Foreskin keratinocyte (primary cell): ENCODE measurements at places on chromosomes 4 and X. TPM values are rescaled to one million over a fixed set of nuclear protein-coding genes. Genes with fewer than 3 reads are reported as not detected.

DNA sequence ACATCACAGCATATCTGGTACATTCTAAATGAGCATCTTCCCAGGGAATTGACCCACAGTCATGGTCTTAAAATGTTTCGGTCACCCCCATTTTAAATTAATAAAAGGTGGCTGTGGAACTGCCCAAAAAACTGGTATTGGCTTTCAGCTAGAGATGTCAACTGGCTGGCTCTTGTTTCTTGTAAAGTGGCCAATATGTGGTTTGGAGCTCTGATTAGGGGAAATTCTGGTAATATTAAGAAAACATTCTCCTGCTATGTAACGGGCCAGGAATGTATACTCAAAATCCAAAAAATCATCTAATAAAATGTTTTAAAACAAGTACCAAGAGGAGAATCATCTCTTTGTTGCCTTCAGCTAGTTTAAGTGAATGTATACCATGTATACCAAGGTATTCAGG is 62.0 kb upstream of the VCX2 start:
- DNase-seq: no peak

SYP gene
- 0.20 and 0.28 TPM in 2 replicates for total RNA-seq

- no peak for DNase-seq
Measured at GRCh38 chr4:1784789-1785591, 8.1 kb upstream of the FGFR3 start.

ABCB7 gene
- total RNA-seq: 16.6 and 19.0 TPM in 2 replicates

DNA sequence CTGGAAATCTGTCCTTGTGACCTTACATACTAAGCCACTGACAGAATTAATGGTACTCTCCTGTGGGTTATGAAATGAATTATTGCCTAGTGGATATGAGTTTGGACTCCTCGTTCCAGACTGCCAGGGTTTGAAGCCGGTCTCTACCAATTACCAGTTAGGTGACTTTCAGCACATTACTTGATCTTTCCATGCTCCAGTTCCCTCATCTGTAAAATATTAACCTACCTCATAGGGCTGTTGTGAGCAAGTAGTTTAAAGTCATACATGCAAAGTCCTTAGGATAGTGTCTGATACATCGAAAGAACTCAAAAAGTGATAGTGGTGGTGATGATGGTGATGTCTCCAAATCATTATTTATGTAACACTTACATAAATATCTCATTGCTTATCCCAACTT is 373.5 kb upstream of the ARX start:
- no peak for DNase-seq
